ENCODE measurements at places on chromosomes 2 and 18.

DNA sequence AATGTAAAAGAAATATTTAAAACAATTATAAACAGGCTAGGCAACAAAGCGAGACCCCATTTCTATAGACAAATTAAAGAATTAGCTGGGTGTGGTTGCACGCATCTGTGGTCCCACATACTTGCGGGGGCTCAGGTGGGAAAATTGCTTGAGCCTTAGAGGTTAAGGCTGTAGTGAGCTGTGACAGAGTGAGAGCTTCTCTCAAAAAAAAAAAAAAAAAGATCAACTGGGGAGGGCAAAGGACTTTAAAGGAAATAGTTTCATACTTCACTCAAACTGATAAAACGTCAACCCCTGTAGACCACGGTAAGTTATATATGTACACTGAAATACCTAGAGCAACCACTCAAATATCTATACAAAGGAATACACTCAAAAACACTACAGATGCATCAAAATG lies 37.5 kb downstream of the MGAT4A start:
- DNase-seq, result no peak

DNA sequence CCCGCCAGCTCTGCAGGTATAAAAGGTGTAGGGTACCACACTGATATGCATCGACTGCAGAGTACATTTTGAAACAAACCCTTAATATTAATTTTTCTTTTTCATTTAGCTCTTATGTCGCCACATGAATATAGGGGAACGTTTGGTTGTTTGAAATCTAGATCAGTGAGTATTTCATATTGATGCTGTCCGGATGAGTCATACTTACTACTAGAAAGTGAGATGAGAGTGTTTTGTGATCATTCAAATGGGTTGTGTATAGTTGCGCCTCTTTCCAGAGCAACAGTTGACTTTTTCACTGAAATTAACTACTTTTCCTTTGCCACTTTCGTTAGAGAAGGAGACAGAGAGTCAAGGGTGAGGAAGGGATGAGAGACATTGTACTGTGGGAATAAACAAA lies 24.6 kb downstream of the NPAS2 start:
- DNase-seq, result no peak

DNA sequence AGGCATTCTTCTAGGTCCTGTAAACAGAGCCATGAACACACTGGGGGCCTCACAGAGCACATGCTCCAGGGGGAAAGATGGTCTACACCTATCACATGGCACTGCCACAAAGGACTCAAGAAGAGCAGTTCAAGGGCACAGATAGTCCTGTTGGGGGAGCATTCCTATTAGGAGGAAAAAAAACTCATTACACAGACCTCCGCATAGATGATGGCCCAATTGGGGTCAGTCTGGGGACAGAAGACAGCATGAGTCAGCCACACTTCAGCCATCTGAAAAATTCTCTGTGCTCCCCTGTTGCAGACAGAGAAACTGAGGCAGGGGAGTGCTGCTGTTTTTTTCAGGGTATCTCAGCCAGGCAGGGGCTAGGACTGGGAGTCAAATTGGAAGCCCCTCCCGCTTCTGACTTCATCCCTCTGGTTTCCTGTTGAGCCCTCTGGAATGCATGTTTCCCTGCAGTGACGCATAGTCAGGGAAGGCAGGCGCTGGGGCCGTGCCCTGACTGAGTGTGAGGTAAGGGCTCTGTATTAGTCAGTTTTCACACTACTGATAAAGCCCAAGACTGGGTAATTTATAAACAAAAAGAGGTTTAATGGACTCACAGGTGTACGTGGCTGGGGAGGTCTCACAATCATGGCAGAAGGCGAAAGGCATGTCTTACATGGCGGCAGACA lies 67.9 kb downstream of the RHOB start:
- DNase-seq, result no peak

DNA sequence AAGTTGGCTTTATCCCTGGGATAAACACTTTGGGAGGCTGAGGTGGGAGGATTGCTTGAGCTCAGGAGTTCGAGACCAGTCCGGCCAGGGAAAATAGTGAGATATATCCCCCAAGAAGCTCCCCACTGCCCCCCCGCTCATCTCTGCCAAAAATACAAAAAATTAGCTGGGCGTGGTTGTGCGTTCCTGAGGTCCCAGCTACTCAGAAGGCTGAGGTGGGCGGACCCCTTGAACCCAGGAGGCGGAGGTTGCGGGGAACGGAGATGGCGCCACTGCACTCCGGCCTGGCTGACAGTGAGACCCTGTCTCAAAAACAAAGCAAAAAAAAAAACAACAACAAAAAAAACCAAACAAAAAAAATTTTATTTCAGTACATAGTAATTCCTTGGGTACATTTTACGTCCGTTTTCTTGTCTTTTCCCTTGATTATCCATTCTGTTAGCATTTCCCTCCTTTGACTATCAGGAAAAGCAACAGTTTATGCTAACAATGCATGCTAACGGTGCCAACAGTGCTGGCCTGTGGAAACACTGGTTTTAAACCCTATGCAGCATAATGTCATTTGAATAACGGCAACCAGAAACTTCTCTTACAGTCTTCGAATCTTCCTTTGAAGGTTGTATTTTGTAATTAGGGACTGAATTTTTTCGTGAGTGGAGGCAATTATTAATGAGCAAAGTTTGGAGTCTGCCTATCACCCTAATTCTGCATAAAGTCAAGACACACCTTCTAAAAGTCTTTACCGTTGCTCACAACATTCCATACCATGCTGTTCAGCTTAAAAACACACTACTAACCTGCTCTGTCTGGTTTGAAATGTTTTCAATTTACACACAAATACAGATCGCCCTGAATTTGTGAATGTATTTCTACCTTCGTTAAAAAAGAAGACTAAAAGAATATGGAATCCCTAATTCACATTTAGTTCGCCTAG lies 721 bp upstream of the MIB1 start:
- no peak for DNase-seq

DNA sequence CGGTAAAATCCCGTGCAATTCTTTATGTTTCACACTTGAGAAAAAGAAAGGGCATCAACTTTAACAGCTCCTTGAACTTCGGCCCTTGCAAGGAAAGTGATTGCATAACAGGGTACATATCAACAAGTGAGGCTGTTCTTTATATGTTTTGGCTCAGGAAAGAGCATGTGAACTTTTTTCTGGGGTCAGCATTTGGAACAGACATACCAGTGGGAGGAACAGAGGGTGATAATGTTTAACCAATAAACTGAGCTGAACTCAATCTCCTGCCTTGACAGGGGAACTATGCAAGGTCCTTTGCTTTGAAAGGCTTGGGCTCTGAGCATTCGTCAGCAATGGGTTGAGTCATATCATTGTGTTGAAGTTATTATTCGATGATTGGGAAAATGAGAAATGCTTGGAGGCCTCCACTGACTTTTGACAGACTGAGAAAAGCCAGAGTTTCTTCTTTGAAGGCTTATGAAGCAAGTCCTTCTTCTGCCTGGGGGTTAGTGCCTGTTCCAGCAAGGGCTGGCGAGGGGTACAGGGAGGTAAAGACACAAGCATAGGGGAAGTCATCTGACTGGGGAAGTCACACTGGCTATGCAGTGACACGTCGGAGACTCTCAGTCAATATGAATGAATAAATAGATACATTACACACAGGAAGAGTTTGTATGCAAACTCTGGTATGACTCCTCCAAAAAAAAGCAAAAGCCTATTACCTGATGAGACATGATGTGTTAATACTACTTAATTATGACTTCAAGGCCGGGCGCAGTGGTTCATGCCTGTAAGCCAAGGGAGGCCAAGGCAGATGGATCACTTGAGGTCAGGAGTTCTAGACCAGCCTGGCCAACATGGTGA lies 57.2 kb downstream of the CYB5A start:
- DNase-seq, result no peak

GRCh38 chr2:126781806-126782205 lies 116.9 kb upstream of the TEX51 start:
- DNase-seq, result no peak

DNA sequence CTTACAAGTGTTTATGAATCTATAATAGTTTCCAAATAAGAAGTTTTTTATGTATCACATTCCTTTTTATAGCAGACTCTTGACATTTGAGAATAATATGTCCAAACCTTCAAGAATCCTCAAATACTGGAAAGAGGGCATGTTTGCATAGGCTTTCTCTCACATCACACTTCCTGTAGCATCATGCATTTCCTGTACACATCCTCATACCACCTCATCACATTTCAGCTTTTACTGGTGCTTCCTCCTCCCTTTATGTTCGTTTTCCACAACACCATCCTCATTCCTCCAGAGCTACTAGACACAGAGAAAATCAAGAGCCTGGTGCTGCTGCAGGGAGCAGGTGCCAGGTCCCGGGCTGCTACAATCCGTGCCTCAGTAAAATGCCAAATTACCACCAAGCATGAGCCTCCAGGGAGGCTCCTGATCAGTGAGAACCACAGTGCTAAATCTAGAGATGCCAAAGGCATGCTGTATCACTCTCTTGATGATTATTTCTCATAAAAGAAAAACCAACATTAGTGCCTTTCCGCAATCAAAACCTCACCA lies 137.7 kb upstream of the CYP1B1 start:
- DNase-seq, result no peak

DNA sequence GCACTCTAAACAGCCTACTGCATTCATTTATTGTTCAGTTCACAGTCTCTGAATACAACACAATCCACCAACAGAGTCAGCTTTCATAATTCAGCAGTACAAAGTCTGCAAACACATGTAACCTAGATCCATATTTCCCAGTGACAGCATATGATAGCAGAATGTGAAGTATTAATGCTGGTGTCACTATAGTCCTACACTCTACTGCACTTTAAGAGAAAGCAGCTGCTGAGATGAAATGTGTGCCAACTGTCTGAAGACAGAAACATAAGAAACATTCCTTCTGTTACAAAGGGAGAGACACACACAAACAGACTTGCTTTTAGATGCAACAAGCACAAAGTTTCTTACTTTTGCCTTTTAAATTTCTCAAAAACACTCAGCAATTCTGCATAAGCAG lies 441.8 kb downstream of the ZEB2 start:
- DNase-seq, result no peak

DNA sequence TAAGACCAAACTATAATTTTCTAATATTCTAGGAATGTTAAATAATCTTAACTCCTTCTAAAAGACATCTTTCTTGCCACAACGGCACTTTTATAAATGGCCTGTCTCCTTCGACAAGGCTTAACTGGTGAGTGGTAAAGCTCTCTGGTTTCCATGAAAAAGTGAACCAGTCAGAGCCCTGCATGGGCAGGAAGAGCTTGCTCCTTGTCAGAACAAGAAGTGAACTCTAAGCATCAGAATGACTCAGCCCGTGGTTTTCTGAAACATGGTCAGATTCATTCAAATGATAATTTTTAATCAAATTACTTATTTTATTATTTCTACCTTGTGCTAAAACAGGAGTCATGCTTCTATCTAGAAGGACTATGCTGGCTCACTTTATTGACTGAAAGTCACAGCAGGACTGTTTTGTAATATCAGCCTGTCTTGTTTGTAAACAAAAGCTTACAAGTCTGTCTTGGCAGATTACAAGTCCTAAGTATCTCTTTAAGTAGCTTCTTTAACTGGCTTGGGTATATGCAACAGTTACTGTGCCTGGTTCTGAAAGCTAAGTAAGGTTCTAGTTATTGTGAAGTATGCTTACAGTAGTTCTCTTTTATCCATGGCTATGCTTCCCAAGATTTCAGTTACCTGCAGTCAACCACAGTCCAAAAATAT lies 245.4 kb downstream of the NAPG start:
- DNase-seq, result no peak

DNA sequence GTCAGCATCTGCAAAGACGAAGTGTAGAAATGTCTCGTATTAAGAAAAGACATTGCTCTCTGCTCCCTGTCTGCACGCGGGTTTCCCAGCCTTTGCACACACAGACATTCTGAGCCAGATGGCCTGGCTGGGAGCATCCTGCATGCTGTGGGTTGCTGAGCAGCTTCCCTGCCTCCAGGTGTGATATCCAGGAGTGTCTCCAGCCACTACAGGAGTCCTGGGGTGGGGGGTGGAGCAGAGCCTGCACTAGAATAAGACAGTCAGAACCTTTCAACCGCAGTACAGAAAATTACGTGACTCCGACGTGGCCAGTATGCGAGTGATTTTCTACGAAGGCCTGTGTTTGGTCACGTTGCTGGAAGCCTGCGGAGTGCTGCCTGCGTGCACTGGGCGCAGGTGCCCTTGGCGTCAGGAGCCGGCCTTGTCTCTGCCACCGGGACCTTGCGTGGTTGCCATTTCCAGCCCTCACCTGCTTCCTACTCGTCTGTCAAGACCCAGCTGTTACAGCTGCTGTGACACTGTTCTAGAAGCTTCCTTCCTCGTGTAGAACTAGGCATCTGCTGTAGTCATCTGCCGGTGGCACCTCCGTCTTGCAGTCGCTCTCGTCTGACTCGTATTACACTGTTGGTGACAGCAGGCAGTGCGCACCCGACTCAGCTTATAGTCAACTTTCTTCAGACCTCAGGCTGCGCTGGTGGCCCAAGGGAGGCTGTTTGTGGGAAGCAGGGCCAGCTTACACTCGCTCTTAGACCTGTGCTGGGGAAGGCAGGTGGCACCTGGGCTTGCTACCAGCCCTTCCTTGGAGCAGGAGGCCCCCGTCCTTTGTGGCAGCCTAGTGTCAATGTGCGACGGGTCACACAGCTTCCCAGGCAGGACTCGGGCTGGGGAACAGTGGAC lies 11.2 kb downstream of the CTDP1 start:
- no peak for DNase-seq

DNA sequence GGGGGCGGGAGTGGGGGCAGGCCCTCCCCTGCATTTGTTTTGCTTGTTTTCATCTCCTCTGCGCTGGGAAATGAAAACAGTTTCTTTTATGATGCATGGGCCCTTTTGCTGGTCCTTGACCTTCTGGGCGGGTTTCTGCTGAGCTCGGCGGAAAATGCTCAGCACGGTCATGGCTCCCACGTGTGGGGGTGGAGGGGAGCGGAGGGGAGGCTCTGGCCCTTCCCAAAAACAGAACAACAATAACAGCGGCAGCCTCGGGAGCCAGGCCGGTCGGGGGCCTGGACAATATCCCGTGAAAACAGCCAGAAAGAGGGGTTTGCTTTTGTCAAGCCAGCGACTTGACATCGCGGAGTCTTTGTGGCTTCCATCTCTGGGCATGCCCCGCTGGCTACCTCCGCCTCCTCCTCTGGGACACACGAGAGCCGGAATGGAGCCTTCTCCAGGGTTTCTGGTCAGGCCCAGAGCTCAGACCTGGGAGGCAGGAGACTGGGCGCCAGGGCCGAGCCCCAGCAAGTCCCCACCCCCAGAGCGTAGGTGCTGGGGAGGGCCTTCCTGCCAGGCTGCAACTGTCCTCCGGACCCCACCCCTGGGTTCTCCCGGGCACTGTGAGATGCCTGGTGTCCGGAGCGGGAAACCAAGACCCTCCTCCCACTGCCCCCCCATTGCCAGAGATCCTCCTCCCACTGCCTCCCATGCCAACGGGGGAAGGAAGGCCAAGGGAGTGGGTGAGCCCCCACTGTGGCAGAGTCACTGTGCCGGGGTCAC lies 35.9 kb upstream of the SNED1 start:
- no peak for DNase-seq

DNA sequence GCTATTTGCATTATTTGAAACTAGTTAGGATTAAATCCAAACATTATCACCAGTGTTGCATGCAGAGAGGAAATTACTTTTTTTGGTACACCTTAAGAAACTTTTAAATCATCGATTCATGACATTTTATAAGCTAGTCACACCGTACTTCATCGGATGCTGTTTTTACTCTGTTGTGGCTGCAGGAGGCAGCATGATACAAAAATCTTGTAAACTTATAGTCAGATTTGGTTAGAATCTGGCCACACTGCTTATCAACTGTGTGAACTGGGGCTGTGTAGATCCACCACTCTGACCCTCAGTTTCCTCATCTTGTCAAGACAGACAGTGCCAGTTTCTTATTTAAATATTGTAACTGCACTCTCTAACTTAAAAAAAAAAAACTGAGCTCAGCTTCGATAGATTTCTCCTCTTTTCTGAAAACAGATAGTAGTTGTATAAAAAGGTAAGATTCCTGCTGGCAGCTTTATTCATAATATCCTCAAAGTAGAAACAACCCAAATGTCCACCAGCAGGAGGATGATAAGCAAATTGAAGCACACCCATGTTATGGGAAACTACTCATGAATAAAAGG lies 77.8 kb downstream of the RAPGEF4 start:
- no peak for DNase-seq

Measured in NCI-H510A (cell line).